ENCODE measurements at places on chromosomes 5 and 9. TPM values are rescaled to one million over a fixed set of nuclear protein-coding genes. Genes with fewer than 3 reads are reported as not detected.

- DNase-seq, result no peak
These were observed 147.8 kb downstream of the KCTD16 start for GRCh38 chr5:144318460-144318859.

DNA sequence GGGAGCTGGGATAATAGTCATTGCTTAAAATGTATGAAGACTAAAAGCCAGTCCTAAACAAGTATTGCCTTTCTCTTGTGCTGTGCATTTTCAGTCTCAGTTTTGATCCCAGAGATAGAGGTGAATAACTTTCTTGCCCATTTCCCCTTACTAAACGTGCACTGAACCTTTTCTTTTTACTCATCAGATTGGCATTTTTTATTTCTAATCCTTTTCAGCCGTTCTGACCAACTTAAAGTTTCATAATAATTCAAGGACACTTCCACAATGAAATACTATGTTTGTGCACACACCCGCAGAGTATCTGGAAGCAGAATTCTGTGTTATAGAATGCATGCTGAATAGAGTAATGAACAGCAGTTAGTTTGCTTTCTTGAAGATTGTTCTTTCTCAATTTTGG, 343.6 kb downstream of the LRRC70 start:
- no peak for DNase-seq

DNA sequence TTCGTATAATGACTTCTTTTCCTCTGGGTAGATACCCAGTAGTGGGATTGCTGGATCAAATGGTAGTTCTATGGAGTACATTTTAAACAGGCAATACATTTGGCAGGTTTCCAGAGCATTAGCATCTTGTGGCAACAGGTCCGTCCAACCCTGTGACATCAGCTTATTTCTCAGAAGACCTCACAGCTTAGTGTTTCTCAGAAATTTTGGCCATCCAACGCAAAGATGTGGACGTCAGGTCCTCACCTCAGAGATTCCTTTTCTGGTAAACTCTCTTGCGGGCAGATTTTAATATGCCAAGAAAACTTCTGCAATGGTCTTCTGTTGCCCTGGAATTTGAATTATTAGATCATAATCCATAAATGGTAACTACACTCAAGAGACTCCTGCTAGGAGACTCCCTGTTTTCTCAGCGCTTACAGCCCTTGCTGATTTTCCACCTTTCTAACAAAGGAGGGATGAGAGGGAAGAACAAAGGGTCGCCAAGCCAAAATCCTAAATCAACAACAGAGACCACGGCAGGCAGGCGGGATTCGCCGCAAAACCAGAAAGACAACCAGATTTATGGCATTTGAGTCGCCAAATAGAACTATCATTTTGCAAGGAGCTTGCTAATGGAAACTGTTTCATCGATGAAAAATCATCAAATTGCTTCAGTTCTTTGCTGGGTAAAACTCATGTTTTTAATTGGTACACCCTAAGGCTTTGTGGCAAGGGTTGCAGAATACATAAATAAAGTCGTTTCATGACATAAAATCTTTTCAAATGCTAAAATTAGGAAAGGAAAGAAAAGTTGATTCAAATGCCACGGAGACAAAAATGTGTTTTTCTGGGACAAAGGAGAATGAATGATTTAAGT, 34.1 kb upstream of the PLPP1 start:
- DNase-seq, result no peak

Gene BTNL8
- polyA plus RNA-seq, result 0.10 TPM

DNA sequence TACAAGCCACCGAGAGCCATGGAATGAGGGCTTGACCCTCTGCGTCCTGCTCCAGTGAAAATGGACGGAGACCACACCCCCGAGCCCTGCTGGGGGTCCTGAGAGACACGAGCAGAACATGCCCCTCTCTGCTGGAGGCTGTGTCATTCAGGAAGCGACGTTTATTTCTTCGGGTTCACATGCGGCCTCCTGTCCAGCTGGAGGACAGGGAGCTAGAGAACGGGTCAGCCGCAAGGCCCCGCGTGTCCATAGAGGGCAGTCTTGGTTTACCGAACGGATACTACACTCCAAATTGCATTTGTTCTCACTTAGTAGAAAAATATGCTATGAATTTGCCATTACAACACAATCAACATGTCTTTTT, 36.1 kb downstream of the MRPL36 start:
- DNase-seq, result no peak

GRCh38 chr5:170533383-170533782, 29.6 kb downstream of the KCNIP1 start:
- DNase-seq, result no peak

Gene IL5
- not detected for polyA plus RNA-seq

Gene OR1Q1
- polyA plus RNA-seq, result not detected

DNA sequence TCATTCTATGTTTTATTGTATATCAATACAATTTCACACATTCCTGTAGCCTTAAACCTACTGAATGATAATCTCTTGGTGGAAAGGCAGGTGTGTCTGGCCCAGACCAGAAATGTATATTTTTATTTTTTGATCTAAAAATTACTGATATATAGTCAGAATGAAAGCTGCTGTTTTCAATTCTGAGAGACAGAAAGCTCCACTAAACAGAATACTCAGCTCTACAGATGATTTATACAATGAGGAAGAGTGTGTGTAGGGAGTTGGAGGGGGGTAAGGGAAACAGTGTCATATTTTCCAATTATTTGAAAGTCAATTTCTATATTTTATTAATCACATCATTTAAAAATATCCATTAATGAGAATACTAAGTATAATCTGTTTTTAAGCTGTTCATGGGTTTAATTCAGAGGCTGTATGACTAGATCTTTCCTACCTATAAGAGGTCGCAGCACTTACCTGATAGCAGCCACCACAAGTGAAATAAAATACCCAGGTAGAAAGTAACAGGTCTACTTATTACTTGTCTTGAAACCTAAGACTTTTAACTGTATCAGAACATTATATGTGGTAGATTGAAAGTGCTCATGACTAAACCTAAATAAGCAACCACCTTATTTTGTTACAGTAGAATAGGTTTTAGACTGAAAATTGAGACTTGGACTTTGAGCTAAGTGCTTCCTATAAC, 183.4 kb downstream of the TMC1 start:
- DNase-seq, result no peak

DNA sequence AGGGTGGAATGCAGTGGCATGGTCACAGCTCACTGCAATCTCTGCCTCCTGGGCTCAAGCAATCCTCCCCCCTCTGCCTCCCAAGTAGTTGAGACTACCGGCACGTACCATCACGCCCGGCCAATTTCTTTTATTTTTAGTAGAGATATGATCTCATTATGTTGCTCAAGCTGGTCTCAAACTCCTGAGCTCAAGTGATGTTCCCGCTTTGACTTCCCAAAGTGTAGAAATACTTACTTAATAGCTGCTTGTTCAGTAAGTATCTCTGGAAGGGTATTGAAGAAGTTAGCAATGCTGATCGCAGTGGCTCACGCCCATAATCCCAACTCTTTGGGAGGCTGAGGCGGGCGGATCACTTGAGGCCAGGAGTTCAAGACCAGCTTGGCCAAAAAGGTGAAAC, 35.7 kb upstream of the PLIN2 start:
- DNase-seq, result no peak

- DNase-seq, result no peak
These were observed 156.6 kb downstream of the SEMA6A start for GRCh38 chr5:116418016-116418415.

Measured in urinary bladder (tissue), 4 donors.